ENCODE measurements at places on chromosomes 6 and 20. TPM values are rescaled to one million over a fixed set of nuclear protein-coding genes. Genes with fewer than 3 reads are reported as not detected.

- no peak overlapping the region for H3K4me3 ChIP-seq
- DNase-seq = no peak
- H3K27me3 ChIP-seq = peaks cover 82% of the 10 kb centered on the region
- no peaks in the 10 kb centered on the region for H3K4me1 ChIP-seq
- no peak overlapping the region for H3K27ac ChIP-seq
- no peaks in the 10 kb centered on the region for H3K36me3 ChIP-seq
Observed at GRCh38 chr6:41411961-41412360, 76.6 kb downstream of the NCR2 start.

DNA sequence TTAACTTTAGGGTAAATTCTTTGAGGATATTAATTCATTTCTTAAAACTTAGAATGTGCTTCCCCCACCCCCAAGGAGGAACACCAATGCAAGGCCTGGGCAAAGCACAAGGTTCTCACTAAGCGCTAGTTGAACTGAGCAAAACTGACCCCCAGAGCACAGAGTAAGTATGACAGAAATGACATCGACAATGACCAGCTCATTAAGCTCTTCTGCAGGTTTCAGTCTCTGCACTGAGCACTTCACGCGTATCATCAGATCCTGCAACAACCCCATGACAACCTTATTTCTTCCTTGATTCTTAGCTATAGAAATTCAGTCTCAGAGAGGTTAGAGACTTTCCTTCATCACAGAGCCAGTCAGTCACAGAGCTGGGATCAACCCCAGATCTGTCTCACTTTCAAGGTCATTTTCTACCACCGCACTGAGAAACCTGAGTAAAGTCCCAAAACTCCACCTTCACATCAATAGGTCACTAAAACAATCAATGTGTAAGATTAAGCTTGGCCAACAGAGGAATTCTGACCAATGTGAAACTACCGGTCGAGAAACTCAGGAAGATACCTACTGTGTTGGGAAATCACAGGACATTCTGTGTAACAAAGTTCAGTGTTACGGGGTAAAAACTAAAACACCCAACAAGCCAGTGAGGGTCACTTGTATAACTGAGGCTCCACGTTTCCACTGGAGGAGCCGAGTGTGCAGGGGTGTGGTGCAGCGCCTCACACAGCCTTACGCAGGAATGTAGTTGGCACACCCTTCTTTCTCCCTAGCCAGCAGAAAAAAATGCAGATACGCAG, 129.0 kb upstream of the FOXQ1 start:
- H3K4me3 ChIP-seq = no peak overlapping the region
- no peaks in the 10 kb centered on the region for H3K36me3 ChIP-seq
- DNase-seq = no peak
- no peak overlapping the region for H3K27ac ChIP-seq
- H3K27me3 ChIP-seq = no peaks in the 10 kb centered on the region

DNA sequence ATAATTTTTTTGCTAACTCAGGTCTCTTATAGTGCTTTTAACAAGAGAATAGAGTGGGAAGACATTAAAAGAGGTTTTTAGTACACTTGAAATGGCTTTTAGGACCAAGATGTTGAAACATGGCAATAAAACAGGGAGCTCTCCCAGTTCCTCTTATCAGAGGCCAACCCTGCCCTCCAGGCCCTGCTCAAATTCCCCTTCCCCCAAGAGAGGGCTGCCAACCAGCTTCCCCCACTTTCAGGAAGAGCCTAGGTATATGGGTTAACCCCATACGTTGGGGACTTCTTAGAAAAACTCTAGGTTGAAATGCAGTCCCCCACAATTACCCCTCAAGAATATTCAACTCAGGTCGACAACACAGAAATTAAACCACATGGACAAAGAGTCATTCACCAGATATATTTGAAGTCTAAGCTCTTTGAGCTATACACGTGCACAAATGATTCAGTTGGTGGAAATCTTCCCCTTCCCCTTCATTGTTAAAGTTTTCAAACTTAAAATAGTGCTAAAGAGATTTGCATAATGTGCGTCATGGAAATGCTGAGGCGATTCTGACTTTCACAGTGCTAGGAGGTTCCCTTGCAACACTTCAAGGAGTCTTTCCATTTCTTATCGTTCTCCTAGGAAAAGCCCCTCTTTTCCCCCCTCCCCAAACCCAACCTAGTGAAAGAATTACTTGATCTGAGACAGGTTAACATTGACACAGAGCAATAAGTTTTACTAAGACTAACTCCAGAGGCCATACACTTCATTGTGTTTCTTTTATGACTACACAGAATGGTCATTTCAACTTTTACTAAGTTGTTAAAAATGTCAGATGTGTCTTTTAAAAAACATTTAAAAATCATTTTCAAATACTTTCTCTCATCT, 49.8 kb upstream of the ENPP5 start:
- H3K27ac ChIP-seq = no peak overlapping the region
- no peaks in the 10 kb centered on the region for H3K36me3 ChIP-seq
- H3K4me3 ChIP-seq = no peak overlapping the region
- H3K27me3 ChIP-seq = peaks cover 6% of the 10 kb centered on the region

DDX43 gene
- total RNA-seq = 3.1 TPM

All from PC-9 (cell line).